ENCODE measurements at places on chromosomes 4 and X. TPM values are rescaled to one million over a fixed set of nuclear protein-coding genes. Genes with fewer than 3 reads are reported as not detected.

DNA sequence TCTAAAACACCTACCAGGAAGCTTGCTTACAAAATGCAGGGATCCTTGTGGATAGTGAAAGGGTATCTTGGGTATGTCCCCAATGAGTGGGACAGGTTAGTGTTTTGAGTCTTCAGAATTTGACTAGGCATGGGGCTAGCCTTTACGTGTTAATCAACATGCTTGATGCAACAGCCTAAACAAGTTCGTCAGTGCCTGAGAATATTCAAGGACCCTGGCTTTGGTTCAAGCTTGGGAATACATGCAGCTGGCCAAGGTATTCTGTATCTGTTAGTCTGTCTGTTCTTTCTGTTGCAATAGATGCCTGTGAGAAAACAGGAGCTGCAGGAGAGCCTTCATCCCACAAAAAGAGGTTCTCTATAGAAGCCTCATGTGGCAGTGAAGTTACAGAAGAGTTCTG, 149.5 kb downstream of the CCNG2 start:
- DNase-seq, result no peak

DNA sequence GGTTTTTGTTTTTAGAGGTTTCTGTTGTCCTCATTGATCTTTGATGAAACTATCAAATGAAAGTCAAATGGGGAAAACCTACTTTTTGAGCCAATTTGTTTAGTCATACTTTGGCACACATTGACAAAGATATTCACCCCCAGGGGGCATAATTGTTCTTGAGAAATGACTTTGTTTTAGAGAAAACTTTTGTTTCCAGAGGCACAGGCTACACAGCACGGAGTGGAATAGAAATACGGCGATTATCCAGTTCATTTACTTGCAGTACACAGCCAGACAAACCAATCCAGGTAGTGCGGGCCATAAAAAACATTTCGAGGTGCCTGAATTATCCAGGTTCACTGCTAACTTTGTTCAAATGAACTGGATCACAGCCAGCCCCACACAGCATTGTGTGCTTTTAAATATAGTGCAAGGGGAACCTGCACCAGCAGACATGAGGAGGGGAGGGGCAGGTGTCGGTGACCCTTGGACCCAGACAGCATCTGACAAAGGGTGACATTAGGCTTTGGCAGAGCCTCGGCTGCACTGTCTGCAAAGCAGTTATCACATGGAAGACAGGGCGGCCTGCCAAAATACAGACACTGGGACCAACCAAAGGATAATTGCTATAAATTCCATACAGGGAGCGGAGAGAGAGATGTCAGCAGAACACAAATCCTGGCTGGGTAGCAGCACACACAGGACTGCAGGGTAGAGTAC, 179.6 kb upstream of the NOCT start:
- DNase-seq, result no peak

- DNase-seq, result no peak
These were observed 130.0 kb downstream of the SOWAHB start for GRCh38 chr4:76767983-76768382.

- peak; percentile 4 for DNase-seq
These were observed 68.3 kb downstream of the FMR1NB start for GRCh38 chrX:148049441-148049840.

DNA sequence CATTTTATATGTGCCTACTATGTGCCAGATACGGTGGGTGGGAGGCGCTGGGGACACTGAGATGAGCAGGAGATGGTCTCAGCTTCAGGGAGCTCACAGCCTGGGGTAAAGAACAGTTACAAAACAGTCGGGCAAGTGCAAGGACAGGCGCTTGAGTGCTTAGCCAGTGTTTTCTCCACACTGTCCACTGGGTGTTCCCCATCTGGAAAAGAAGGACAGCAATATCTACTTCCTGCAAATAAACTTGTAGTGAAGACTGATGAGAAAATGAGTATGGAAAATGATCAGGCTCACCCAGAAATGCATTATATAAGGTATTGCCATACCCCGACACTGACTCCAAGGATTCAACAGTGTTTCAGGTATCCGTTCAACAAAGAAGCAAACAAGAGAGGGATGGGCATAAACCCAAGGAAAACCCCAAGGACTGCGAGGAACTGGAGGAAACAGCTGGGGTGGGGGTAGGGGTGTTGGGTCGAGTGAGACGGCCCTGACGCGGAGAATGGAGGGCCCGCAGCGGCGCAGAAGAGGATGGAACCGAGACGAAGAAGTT, 835 bp downstream of the TMEM185A start:
- DNase-seq, result peak; percentile 3

- no peak for DNase-seq
These were observed 638.9 kb downstream of the MID1IP1 start for GRCh38 chrX:39439906-39440798.

- DNase-seq, result no peak
These were observed 175.2 kb upstream of the TET2 start for GRCh38 chr4:104971462-104971861.

- no peak for DNase-seq
These were observed 20.8 kb upstream of the SMIM9 start for GRCh38 chrX:154855256-154855655.

- no peak for DNase-seq
These were observed 3.8 kb downstream of the SH3D19 start for GRCh38 chr4:151321586-151321985.

DNA sequence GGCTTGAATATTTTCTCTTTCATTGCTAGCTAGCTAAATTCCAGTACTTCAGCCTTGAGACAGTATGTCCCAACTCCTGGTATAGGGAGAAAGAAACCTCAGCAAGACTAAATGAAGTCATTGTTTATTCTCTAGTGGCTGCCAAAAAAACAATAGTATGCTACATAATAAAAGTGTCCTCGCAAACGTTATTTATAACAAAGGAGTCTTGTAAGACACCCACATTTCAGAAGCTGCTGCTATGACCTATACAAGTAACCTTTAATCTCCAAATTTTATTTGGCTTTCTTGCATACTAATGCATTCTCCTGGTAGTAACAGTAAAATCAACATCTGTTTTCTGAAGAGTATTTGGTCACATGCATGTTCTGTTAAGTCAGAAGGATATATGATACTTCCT, 28.8 kb downstream of the NEK1 start:
- DNase-seq, result no peak

Gene C4orf50
- not detected for polyA plus RNA-seq

Gene TXK
- polyA plus RNA-seq, result 0.54 TPM

Gene UGT2B7
- polyA plus RNA-seq, result not detected

Gene FAM184B
- polyA plus RNA-seq, result not detected

Gene CLDN22
- polyA plus RNA-seq, result not detected

Gene FRAS1
- not detected for polyA plus RNA-seq

Gene NKX6-1
- not detected for polyA plus RNA-seq
